NCI-H1105 treated with DMSO at 0.1 percent for 48 hours (cell line): ENCODE measurements at places on chromosomes 2 and 18.

GRCh38 chr18:45222180-45222579, 393.1 kb upstream of the SLC14A2 start:
- no peak for DNase-seq

- DNase-seq, result no peak
Observed at GRCh38 chr2:34242763-34243123, 643.6 kb upstream of the FAM98A start.

DNA sequence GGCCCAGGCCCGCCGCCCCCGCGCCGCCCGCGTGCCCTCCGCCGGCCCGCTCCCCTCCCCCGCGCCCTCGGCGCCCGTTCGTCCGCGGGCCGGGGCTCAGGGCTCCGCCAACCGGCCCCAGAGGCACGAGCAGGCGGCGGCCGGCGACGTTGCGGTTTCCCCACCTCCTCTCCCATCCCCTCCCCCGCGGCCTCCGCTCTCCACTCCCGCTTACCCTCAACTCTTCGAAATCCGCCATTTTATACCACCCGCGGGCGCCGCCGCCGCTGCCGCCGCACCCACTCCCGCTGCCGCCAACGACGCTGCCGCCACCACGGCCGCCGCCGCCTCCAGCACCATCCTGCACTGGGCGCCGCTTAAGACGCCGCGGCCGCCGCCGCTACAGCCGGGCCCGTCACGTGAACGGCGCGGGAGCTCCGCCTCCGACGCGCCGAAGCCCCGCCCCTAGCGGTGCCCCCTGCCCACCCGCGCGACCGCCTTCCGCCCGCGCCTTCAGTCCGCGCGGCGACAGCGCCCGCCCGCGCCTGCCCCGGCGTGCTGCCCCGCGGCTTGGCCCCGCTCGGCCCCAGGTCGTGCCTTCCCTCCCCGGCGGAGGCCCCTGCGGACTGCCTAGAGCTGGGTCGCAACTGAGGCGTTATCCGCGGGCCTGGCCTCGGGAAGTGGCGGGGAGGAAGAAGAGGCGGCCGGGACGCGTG, at the start of the genes KATNAL2 and PIAS2:
KATNAL2 (plus strand) TSS at position 495 of the 695 bp plus-strand sequence. CDS start 29,271 bp downstream, outside the sequence.
PIAS2 (minus strand) TSS at position 400 of the 695 bp plus-strand sequence; CDS start at position 238, 162 bp downstream.
- peak; percentile 85 for DNase-seq

DNA sequence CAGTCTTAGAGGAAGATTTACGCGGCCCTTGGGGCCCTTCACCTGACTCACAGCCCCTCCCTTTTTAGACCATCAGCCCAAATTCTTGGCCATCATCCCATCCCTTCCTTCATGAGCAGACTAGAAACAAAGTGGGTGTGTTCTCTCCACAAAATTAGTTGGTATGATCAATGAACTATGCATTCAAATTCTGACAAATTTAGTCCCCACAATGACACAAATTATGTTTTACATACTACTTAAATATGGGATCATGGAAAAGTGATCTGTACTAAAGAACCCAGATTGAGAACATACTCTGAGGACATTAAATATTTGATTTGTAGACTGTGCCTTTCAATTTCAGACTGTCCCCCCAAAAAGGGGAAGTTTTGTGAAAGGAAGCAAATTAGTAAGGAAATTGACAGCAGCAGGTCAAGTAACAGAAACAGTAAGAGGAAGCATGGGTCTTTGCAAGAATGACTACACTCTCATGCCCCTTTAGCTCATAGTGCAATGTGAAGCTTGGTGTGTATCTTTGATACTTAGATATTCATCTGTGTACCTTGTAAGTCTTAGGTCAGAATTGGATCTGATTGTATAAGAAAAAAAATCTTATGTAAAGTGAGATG, 2.2 kb upstream of the MAPRE2 start:
- DNase-seq, result no peak

DNA sequence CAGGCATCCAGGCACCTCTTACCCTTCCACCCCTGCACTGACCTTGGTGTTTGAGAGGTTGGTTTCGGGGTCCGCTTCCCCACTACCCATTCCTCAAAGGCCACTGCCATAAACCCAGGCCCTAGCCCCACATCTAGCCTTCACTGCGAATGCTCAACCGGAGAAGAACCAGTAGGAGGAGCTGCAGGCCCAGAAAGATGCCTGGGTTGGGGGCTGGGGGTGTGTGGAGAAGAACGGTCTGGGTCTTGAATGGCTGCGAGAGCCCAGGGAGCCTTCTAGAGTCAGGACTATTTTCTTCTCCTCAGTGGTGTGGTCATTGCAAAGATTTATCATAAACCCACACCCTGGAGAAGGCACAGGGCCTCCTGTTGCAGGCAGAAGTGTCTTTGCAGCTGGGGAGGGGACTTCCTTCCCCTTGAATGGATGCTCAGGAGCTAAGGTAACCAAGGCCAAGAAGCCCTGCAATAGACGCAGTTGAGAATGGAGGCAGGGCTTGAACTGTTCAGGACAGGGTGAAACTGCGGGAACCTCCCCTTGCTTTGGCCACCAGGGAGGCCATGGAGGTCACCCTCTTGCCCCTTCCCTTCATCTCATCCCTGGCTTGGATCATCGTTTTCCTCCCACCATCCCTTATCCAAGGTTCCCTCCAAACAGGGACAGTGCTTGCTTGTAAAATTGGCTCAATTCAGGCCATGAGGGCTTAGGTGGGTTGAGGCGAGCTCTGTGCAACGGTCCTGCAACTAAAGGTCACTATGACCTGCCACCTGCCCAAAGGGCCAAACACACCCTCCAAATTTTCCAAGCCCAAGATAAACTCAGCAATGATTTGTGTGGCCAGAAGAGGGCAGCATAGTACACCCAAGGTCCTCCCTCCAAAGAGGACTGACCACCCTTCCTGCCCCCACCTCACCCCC, 20.9 kb downstream of the THNSL2 start:
- peak; percentile 53 for DNase-seq

GRCh38 chr2:8573942-8574195, 108.0 kb upstream of the ID2 start:
- no peak for DNase-seq

DNA sequence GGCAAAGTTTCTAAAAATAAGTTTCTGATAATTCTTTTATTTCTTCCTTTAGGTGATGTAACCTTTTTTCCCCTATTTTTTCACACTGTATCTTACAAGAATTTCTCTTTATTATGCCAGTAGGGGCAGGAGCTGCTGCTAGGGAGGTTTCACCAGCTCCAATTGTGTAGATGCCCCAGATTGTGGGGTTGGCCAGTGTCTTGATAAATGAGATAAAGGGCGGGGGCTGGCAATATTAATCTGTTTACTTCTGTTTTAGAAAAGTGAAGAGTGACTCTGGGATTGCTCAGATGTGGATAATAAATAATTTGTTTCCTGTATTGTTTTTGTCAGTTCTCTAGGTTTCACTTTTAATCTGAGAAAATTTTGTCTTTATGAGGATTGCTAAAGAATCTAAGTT, 190.4 kb downstream of the MC4R start:
- DNase-seq, result no peak

DNA sequence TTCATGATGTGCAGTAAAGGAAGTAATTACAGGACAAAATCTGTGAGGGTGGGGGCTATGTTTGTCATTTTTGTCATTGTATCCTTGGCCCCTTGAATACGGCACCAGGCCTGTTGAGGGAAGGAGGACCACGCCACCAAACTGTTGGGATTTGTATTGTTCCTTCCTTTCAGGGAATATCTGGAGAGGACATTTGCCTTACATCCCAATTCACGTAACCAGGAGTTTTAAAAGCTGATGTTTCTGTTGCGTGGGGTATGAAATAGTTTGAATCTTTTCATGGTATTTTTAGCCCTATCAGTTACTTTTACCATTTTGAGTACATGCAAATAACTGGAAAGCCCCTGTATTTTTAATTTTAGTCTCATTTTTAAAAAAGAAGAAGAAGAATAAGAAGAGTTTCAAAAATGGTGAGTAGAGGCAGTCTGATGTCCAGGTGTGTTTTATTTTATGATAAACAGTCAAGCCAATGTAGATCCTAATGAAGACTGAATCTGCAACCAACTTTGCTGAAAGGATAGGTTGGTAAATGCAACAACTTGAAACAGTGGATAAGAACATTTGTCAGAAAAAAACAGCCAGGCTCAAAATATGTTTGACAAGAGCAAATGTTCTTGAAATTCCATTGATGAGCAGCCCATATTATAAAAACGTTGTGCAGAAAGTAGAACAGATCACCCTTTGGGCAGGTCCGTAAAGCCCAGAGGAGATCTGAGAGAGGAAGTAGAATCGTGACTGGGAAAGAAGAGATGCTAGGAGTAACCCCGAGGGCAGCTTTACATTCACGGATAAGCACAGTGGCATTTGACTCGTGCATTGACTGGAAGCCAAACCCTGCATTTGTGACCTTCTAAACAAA, 54.5 kb downstream of the RASGRP3 start:
- no peak for DNase-seq

GRCh38 chr2:67612576-67613042, 215.5 kb downstream of the ETAA1 start:
- DNase-seq, result no peak

- no peak for DNase-seq
Observed at GRCh38 chr18:25052511-25052921, 299.4 kb downstream of the ZNF521 start.

DNA sequence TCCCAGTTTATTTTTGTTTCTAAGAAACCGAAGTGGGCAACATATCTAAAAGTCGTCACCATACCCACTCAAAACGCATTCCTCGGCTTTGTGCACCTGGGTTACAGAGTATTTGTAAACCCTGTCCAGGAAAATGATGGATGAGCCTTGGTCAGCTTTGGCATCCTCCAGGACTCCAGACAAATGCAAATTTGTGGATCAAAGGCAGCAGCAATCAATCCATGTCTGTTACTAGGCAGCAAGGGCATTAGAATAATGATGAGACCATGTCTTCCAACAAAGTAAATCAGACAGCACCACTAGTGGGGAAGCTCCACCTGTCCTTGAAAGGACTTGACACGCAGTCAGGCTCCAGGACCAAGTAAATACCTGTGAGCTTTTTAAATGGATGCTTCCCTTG, 672.6 kb upstream of the GYPC start:
- no peak for DNase-seq

DNA sequence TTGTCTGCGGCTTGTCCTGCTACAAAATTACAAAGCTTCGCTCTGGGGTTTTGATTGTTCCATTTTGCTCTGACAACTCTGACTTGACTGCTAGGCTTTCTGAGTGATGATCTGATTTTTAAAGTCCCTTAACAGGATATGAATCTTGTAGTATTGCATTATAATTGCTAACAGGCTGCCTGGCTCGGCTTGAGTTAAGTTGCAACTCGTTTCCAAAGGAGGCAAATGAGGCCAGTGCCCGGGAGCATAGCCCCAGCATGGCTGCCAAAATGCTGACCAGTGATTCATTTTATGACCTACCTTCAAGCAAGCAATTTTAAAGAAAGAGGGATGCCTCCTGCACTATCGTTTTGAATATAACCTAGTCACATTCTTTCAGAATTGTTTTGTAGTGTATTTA, 135.4 kb downstream of the COL6A3 start:
- DNase-seq, result no peak

- no peak for DNase-seq
Observed at GRCh38 chr18:24937639-24938275, 414.2 kb downstream of the ZNF521 start.

DNA sequence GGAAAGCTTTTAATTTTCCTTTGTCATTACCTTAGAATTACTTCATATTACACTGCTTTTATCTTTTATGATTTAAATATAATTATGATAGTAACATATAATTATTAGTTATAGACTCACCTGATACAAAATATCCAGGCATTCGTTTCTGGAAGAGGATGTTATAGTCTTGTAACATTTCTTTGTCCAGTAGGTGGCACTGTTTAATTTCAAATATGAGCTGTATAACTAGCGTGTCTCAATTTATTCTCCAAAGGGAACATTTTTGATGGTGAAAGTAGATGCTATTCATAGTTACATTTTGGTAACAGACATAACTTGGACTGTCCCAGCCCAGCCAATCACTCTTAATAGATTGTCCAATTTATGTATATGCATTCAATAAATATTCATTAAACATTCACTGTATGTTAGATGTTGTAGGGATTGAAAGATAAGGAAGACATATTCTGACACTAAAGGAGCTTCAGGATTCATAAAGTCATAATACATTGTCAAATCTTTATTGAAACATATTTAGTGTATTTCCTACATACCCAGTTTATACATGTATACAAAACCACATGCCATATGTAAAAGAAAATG, 19.2 kb downstream of the DAW1 start:
- peak; percentile 63 for DNase-seq

GRCh38 chr18:74334242-74334893, 18.7 kb downstream of the C18orf63 start:
- DNase-seq, result no peak

DNA sequence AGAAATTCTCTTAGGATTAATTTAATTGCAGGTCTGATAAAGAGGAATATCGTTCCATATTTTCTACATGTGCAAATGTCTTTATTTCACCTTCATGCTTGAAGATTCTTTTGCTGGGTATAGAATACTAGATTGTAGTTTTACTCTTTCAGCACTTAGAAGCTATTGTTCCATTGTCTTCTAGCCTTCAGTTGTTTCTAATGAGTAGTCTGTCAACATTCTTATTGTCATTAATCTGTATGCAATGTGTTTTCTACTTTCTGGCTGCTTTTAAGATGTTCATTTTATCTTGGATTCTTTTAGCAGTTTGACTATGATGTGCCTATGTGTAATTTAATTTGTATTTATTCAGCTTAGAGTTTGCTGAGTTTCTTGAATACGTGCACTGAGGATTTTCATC, 64.3 kb upstream of the ZNF385B start:
- DNase-seq, result no peak

DNA sequence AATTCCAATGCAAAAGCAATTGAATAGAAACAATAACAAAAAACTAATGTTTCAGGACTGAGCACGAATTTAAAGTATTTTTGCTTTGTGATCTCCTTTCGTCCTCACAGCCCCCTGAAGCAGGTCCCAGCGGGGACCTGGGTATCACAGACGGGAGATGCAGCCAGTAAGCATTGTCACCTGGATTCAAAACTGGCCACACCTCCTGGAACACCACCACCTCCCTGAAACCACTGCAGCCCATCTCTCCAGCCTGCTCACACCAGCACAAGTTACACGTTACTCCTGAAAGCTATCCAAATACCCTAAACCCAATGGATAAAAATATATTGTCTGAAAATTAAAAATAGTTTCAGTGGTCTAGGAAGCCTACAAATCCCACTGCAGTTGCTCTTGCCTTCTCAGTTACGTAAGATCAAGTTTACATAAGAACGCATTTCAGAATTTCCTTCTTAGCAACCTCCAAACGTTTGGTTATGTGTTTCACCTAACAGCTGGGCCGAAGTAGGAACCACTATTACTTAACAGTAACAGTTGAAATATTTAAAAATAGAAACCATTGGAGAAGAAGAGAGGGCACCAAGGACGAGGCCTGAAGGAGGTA, 178.0 kb downstream of the HDAC4 start:
- DNase-seq, result no peak
